ENCODE measurements at places on chromosomes 13 and 19.
A peak's percentile ranks its signal among the peaks of the same experiment; 100 is the strongest.

GRCh38 chr13:35190241-35190640, 248.2 kb downstream of the NBEA start:
- no peak for DNase-seq

DNA sequence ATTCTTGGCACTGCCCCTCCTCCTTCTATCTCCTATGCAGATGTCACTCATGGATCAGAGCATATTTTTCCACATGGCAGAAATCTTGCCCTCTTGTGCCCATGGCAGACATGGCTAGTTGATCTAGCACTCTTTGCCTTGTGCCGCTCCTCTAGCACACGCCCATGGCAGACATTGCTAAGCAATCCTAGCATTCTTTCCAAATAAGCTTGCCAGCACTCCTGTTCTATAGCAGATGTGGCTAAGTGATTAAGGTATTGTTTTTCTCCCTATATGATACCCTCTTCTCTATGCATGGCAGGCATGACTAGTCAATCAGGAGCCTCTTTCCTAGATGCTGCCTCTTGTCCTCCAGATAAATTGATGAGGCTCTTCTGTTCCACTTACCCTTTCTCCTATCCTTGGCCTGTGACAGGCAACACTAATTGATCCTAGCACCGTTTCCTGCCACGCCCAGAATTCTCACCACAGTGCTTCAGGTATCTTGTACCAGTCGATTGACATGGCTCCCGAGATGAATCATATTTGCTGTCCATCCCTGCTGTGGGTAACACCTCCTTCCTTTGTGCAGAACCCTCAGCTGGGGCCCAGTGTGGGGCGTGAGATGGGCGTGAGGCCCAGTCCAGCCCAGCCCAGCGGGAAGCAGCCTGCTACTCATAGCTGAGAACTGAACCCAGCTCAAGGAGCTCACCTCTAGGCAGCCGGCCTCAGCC, 26.9 kb downstream of the TMED1 start:
- no peak for DNase-seq

DNA sequence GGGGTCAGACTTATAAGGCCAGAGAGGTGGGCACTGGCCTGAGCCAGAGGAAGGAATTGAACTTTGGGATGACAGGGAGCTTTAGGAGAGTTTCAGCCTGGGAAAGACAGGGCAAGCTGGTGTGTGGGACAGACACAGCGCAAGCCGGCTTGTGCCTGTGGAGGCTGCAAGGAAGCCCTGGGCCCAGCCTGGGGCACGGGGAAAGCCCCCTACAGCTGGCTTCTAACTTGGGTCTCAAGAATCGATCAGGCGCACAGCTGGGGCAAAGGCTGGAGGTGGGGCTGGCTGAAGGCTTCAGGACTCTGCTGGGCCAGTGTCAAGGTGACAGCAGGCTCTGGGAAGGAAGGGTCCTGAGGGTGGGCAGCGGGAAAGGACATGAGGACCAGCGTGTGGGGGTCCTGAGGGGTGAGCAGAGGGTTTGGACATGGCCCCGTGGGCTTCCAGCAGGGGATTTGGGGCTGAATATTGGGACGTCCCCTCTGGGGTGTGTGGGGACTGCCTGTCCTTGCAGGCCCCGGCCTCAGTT, 3.0 kb downstream of the PTOV1 start:
- DNase-seq, result no peak

DNA sequence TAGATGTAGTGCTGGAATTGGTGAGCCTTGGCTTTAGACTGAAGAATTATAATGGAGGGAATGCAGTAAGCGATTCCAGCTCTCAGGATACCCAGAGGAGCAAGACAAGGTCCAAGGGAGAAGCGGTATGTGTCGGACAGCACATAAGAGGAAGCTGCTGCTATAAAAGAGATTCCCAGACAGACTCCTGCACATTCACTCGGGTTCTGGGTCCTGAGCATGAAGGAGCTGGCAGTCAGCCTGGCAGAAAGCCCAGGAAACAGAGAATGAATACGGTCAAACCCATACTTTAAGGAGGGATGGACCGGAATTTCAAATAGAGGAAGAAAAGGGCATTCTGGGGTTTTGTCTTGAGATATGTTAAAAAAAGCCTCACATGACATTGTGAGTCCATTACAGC, 308.3 kb downstream of the DNAJC15 start:
- DNase-seq, result no peak

DNA sequence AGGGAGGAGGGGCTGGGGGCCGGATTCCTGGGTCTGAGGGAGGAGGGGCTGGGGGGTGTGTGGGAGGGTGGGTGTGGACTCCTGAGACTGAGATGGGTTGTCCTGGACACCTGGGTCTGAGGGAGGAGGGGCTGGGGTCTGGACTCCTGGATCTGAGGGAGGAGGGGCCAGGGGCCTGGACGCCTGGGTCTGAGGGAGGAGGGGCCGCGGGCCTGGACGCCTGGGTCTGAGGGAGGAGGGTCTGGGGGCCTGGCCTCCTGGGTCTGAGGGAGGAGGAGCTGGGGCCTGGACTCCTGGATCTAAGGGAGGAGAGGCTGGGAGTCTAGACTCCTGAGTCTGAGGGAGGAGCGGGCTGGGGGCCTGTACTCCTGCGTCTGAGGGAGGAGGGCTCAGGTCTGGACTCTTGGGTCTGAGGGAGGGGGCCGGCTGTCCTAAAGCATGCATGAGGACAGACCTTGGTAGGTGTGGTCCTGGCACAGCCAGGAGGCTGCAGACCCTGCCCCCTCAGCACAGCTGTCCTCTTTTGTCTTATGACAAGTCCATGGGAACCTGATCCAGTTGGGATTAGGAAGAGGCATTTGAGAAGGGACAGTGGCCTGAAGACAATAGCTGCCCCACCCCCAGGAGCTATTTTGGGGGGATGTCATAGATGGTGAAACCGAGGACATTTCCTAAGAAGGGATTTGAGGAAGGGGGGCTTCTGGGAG, 1.3 kb downstream of the TNNT1 start:
- DNase-seq, result no peak

DNA sequence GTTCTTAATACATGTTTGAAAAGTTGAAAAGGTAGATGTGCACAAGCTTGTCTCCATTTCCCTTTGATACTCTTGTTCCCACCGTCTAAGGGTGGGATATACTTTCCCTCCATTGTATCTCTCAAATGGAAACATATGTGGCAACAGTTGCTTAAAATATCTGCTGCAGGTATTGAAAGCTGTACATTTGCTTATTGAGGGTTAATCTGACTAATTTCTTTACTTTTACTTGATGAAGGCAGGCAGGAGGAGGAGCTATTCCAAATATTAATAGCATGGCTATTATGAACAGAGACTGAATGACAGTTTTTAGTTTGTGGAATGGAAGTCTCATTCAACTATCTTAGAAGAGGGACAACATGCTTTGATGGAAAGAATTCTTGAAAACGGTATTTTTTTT, 103.8 kb downstream of the SLC10A2 start:
- no peak for DNase-seq

DNA sequence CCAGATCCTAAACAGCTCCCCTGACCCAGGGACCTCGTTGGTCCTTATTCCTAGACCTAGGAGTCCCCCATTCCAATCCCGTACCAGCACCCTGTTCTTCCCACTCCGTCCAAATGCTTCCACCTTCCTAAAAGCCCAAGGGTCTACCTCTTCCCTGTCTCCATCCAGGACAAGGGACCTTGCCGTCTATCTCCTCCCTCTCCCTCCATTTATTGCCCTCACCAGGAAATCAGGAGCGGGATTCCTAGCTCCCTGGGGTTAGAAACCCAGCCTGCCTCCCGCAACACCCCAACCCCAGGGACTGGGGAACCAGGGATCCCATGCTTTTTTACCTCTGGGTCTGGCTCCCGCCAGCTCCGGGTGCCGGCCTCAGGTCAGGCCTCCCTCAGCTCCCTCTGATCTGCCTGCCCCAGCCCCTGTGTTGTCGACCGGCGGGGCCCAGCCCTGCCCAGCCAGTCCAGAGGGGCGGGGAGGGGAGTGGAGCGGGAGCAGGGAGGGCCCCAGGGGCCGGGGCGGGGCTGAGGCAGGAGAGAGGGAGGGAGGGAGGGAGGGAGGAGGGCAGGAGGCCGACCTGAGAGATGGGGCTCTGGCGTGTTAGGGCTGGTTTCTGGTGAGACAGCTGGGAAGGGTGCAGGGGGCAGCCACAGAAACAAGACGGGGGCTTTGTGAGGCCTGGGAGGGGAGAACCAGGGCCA, at the start of gene B3GNT8:
Gene B3GNT8 (minus strand): TSS at position 423 of the 695 bp plus-strand sequence. CDS start 596 bp downstream, outside the sequence.
- DNase-seq, result peak; percentile 86

DNA sequence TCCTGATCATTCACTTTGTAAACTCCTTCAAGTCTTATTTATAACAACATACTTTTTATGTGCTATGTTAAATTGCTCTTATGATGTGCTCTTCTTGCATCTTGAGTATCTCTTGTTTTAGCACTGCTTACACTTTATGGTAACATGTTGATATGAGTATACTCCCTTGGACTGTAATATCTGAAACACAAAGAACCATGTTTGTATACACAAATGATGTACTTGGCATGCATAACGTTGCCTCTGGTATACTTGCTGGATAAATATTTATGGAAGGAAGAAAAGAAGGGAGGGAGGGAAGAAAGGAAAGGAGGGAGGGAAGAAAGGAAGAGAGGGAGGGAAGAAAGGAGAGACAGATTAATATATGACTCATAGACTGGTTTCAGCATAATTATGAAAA, 333.2 kb downstream of the PCDH9 start:
- DNase-seq, result no peak

DNA sequence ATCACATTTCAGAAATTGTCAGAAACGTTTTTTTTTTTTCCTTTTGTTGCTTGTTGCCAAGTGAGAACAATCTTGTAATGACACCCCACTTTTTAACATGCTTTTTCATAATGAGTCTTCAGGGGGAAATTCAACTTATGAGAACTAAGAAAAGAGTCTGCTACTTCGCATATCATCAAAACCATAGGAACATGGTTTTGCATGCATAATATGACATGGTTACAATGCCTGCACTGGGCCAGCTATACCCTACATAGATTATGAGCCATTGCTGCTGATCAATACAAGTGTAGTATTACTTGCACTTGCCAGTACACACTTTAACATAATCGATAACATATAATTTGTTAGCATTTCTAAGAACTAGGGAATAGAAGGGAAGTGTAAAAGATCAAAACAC, 191.0 kb upstream of the NBEA start:
- DNase-seq, result no peak

DNA sequence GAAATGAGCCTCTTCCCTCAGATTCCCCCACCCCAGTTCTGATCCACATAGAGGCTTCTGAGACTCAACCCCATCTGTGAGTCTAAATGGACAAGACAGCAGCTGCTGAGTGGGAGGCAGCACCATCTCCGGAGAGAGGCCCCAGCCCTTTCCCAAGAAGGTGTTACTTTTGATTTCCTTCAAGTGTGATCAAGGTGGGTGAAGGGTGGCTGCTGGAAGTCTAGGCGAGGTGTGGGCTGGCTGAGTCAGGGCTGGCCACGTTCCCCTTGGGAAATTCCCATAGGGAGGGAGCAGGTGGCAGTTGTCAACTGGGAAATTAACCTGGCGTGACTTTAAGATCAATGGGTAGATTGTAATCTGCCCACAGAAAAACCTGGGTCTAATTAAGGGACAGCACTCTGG, 148.0 kb downstream of the FOXO1 start:
- no peak for DNase-seq

DNA sequence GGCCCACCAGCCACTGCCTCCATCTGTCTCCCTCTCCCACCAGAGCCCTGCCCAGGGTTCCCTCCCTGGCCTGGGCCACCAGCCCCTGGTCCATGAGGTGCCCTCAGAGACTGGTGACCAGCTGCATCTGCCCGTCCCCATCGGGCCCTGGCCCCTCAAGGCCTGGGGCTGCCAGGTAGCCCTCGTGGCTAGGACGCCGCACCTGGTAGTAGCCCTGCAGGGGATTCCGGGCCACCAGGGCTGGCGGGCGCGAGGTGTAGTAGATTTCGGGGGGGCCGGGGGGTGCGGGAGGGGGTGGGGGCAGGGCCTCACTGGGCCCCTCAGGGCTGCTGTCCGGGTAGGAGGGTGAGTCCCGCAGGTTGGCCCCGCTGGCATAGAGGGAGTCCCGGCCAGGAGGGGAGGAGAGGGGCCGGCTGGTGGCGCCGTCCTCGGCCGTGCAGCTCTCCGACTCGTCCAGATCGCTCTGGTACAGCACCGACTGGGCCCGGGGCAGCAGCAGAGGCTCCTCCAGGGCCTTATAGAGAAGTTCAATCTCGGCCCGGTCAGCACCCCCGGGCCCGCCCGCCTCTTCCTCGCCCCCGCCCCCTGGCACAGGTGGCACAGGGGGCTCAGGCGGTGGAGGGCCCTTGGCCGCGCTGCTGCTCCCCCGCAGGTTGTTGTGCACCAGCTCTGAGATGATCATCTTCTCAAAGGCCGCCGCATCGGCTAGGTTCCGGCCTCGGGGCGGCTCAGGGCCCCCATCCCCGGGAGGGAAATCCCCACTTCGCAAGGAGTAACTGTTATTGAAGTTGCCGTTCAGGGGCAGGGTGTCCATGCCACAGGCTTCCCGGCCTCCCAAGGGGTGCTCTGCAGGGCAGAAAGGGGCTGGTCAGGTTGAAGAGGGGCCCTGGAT, 14.6 kb upstream of the ASF1B start:
- DNase-seq, result no peak

- no peak for DNase-seq
Observed at GRCh38 chr13:81406639-81407292, 1065.8 kb upstream of the SPRY2 start.

- DNase-seq, result no peak
Observed at GRCh38 chr13:47433461-47434005, 536.7 kb upstream of the HTR2A start.

GRCh38 chr13:49776871-49777270, 15.6 kb downstream of the KPNA3 start:
- no peak for DNase-seq

DNA sequence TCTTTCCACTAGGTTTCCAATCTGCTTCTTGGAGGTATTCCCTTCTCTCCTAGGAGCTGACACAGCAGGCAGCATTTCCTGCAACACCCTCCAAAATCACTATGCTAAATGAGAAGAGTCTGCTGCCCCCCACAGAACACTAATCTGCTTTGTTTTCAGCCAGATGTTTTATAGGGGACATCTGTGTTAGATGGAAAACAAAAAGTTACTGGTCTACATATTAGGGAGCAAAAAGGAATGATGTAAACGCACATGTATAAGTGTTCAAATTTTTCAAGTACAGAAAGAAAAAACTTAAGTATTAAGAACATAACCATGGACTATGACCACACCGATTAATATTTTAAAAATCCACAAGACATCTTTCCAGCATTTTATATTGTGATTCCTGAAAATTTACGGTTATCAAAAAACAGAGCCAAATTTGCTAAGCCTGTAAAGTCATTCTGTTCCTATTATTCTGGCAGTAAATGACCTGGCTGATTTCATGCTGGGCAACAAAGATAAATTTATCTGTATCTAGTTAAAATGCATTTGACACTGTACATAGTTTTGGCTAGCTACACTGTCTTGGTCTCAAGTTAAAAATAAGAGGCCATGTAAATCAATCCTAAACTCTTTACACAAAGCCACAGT, 63.3 kb downstream of the DCLK1 start:
- DNase-seq, result no peak

DNA sequence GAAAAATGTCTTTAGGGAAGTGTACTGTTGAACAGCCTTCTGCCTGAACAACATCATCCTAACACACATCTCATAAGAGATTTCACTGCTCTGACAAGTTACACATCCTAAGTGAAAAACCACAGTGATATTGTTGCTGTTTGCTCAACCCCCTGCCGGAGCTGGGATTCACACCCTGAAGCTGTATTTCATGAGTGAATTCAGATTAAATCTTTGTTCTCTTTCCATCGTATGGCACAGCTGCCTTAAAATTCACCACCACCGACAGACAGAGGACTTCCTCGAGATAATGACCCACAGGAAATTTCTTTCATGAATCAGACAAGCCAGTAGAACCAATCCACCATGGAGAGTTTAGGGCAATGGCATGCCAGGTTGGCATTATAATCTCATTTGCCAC, 280.8 kb downstream of the DCT start:
- DNase-seq, result no peak

- DNase-seq, result no peak
Observed at GRCh38 chr19:18737337-18737953, 53.7 kb downstream of the COMP start.
